Lower lobe of right lung (tissue), 2 donors: ENCODE measurements at places on chromosomes 11 and 22.
A peak's percentile ranks its signal among the peaks of the same experiment; 100 is the strongest.

DNA sequence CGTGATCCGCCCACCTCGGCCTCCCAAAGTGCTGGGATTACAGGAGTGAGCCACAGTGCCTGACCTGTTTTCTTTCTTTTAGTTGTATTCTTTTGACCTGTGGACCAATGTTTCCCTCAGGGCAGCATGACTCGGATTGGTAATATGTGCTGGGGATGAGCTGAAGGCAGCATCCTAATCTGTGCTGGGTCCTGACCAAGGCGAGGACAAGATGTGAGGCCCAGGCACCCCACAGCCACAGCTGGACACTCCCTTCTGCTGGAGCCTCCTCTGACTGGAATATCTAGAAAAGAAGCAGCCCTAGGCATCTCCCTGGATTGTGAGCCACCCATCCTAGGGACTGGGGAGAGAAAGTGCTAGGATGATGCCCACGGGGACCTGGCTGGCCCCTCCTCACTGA lies 105.4 kb downstream of the PDE2A start:
- no peaks in the 10 kb centered on the region for H3K36me3 ChIP-seq
- peaks cover 4% of the 10 kb centered on the region for H3K27me3 ChIP-seq
- no peak overlapping the region for H3K4me3 ChIP-seq
- no peaks in the 10 kb centered on the region for H3K4me1 ChIP-seq
- no peak overlapping the region for H3K27ac ChIP-seq
- no peak for DNase-seq

DNA sequence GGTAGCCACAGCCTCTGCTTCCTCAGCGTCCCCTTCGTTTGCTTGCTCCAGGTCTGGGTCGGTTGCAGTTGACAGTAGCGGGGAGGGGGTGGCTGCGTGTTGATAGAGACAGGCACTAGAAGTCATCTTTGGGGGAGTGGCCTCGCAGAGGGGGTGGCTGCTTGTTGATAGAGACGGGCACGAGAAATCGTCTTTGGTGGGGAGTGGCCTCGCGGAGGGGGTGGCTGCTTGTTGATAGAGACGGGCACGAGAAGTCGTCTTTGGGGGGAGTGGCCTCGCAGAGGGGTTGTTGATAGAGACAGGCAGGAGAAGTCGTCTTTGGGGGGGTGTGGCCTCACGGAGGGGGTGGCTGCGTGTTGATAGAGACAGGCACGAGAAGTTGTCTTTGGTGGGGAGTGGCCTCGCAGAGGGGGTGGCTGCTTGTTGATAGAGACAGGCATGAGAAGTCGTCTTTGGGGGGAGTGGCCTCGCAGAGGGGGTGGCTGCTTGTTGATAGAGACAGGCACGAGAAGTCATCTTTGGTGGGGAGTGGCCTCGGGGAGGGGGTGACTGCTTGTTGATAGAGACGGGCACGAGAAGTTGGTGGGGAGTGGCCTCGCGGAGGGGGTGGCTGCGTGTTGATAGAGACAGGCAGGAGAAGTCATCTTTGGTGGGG lies 328.3 kb downstream of the TBC1D22A start:
- no peak overlapping the region for H3K27ac ChIP-seq
- H3K36me3 ChIP-seq, result no peaks in the 10 kb centered on the region

DNA sequence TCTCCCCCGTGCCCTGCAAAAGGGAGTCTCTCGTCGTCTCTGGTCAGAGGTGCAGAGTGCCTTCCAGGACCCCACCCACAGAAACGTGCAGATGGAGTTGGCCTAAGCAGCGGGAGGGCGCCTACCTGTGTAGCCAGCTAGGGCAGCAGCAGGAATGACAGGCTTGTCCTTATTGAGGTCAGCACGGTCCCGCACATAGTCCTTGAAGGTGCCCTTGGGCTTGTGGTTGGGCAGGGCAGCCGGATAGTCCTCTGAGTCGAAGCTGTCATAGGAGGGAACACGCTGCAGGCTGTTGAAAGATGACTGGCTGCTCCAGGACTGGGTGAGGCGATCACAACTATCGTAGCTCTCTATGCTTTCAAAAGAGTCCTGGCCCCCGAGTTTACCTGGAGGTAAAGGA lies 107.3 kb downstream of the ETS1 start:
- H3K27me3 ChIP-seq, result no peaks in the 10 kb centered on the region

GRCh38 chr11:77547047-77547836 lies 42.5 kb upstream of the AQP11 start:
- no peak for DNase-seq
- H3K27ac ChIP-seq, result no peak overlapping the region
- no peaks in the 10 kb centered on the region for H3K27me3 ChIP-seq
- peaks cover 6% of the 10 kb centered on the region for H3K4me1 ChIP-seq

- no peaks in the 10 kb centered on the region for H3K36me3 ChIP-seq
- DNase-seq, result no peak
- H3K4me1 ChIP-seq, result peaks cover 5% of the 10 kb centered on the region
- no peak overlapping the region for H3K4me3 ChIP-seq
Measured at GRCh38 chr22:23401111-23401909, 178.8 kb downstream of the IGLL1 start.

GRCh38 chr11:36056160-36056751 lies 112.4 kb downstream of the LDLRAD3 start:
- no peaks in the 10 kb centered on the region for H3K4me1 ChIP-seq
- H3K4me3 ChIP-seq, result no peak overlapping the region
- no peaks in the 10 kb centered on the region for H3K27me3 ChIP-seq
- DNase-seq, result no peak
- no peaks in the 10 kb centered on the region for H3K36me3 ChIP-seq
- H3K27ac ChIP-seq, result no peak overlapping the region

GRCh38 chr11:125483592-125483991 lies 12.5 kb downstream of the FEZ1 start:
- H3K27me3 ChIP-seq, result no peaks in the 10 kb centered on the region
- H3K36me3 ChIP-seq, result no peaks in the 10 kb centered on the region
- no peaks in the 10 kb centered on the region for H3K4me1 ChIP-seq
- no peak for DNase-seq
- H3K27ac ChIP-seq, result no peak overlapping the region

DNA sequence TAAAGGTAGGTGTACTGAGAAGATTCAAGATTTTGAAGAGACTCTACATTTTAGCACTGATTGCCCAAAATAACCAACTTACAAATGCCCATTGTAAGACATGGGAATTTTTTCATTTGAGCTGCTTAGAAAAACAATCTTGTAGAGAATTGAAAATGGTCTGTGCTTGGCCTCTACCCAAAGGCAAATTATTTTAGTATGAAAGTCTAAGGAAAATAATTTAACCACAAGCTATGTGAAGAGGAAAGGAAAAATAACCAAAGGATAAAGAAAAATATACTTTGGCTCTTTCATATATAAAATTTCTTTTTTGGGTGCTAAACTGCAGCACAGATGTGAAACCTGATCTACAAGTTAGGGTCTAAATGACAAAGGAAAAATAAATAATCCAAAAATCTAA lies 54.9 kb downstream of the ME3 start:
- H3K4me1 ChIP-seq, result no peaks in the 10 kb centered on the region
- H3K27me3 ChIP-seq, result no peaks in the 10 kb centered on the region
- H3K4me3 ChIP-seq, result no peak overlapping the region
- H3K36me3 ChIP-seq, result no peaks in the 10 kb centered on the region

DNA sequence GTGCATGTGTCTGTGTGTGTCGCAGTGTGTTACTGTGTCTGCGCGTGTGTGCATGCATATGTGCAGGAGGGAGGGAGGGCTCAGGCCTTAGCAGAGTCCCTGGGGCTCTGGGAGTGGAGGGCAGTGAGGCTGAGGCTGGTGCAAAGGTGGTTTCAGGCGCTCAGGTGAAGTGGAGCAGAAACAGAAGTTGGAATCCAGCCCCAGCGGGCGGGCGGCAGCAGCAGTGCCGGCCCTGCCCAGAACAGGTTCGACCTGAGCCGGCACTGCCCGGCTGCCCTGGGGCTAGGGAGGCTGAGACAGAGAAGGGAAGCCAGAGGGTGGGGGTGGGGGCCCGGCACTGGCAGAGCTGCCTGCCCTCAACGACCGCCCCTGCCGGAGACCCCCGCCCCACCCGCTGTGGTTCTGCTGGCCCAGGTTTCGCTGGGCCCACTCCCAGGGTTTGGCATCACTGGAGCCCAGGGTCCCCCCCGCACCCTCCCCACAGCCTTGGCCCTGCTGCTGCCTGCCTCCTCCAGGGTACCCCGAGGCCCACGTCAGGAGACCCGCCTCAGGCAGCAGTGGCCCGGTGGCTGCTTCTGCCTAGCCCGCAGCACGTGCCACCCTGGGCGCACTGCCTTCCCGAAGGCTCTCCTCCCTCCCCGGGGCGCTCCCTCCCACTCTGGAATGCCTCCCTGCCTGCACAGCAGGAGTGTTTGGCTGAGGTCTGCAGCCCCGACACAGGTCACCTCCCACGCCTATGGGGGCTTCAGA lies 13.3 kb downstream of the ASCL2 start:
- H3K4me1 ChIP-seq, result no peaks in the 10 kb centered on the region
- H3K27ac ChIP-seq, result no peak overlapping the region
- no peaks in the 10 kb centered on the region for H3K36me3 ChIP-seq
- peak; percentile 53 for DNase-seq

- H3K36me3 ChIP-seq, result no peaks in the 10 kb centered on the region
- peaks cover 22% of the 10 kb centered on the region for H3K4me1 ChIP-seq
- H3K27me3 ChIP-seq, result no peaks in the 10 kb centered on the region
Measured at GRCh38 chr11:11968511-11969280, 39.7 kb downstream of the DKK3 start.

DNA sequence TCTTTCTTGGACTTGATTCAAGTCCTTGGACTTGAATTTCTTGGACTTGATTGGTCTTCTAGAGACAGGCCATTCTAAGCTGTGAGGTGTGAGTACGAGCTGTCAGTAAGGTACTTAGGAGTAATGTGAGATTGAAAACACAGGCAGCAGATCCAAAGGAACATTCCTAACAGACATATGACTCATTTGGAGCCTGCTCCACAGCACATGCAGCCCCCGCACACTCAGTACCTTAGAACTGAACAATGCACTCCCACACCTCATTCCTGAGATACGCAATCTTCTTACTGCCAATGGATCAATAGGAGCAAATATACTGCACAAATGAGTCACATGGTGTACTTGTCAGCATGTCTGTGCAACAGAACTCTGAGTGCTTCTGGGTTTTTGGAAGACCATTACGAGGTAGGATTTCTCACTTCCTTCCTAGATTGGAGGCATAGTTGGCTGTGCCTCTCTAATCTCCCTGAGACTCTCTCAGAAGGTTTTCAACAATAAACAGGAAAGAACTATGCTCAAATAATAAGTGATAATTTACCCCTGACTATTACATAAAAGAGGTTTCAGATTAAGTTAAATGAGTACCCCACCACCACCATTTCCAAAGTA lies 243.1 kb downstream of the KCNA4 start:
- no peaks in the 10 kb centered on the region for H3K27me3 ChIP-seq
- no peak for DNase-seq
- no peak overlapping the region for H3K27ac ChIP-seq
- H3K36me3 ChIP-seq, result no peaks in the 10 kb centered on the region

DNA sequence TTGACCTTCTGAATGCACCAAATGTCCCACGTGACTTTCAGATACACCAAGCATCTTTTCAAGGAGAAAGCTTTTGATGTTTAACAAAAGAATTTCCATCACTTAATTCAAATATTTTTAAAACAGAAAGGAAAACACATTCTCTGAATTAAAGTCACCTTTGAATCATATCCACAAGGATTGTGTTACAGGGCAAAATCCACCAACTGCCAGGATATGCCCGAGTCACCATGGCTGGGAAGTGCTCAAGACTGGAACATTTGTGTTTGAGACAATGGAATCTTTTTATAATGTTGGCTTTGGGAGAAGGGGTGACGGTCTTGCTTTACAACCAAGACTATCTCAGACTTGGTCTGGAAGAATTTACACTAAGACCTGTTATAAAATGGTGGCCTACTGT lies 40.8 kb downstream of the BID start:
- peaks cover 90% of the 10 kb centered on the region for H3K36me3 ChIP-seq
- no peaks in the 10 kb centered on the region for H3K27me3 ChIP-seq
- H3K27ac ChIP-seq, result no peak overlapping the region
- H3K4me1 ChIP-seq, result no peaks in the 10 kb centered on the region
- H3K4me3 ChIP-seq, result no peak overlapping the region

GRCh38 chr22:39240831-39241793 lies 3.7 kb downstream of the PDGFB start:
- H3K27me3 ChIP-seq, result peaks cover 20% of the 10 kb centered on the region
- H3K27ac ChIP-seq, result peak overlapping the region; percentile 79
- H3K36me3 ChIP-seq, result no peaks in the 10 kb centered on the region
- peaks cover 86% of the 10 kb centered on the region for H3K4me1 ChIP-seq
- H3K4me3 ChIP-seq, result peak overlapping the region; percentile 72
- peak; percentile 73 for DNase-seq

DNA sequence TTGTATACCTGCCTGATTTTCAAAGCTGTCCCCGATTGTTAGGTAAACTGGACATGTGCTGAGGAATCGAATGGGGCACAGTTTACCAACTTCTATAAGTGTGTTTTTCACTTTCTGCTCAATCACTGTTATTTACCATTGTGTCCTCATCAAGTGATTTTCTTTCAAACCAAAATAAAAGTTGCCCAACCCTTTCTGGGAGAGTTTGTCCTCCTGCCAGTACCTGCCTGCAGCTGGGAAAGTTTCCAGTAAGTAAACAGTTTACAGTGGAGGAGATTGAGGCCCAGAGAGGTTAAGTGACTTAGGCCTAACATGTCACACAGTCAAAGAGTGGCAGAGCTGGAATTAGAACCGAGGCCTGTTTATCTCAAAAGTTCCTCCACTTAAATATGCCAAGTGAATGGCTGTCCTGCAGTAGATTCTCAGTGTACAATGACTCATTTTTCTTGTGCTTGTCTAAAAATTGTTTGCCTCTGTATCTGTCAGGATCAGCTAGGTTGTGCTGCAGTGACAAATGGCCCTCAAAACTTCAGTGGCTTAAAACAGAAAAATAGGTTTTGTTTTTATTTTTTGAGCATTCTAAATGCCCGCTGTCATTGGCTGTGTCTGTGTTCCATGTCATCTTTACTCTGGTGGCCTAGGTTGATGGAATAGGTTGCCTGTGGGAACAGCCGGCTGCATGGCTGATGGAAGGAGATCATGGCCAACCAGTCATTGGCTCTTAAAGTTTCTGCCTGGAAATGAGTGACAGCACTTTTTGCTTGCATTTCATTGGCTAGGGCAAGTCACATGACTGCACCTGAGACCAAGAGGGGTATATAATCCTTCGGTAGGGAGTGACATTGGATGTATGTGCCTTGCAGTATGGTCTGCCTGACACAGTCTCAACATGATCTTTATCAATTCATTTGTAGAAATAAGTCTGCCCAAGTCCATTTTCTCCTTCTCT lies 61.8 kb upstream of the CRYBB3 start:
- no peak for DNase-seq
- no peaks in the 10 kb centered on the region for H3K36me3 ChIP-seq
- H3K4me1 ChIP-seq, result peaks cover 66% of the 10 kb centered on the region
- no peak overlapping the region for H3K4me3 ChIP-seq

DNA sequence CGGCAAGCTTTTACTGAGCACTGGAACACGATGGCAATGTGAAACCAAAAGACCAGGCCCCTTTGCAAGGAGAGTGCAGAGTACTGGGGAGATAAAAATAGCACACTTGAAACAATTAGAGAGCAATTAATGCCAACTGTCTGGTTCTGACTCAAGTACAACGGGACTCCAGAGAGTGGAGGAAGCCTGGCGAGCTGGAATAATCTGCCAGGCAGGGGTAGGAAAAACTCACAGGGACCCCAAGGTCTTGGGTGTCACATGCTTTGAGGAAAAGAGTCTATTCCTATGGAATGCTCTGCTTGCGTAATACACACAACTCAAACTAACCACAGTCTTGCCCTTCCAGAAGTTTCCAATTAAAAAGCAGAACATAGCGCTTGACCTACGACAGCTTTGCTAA lies 113.0 kb upstream of the CLMP start:
- peaks cover under 1% of the 10 kb centered on the region for H3K27me3 ChIP-seq
- no peaks in the 10 kb centered on the region for H3K36me3 ChIP-seq
- no peak for DNase-seq
